T-cell (primary cell): ENCODE measurements at places on chromosomes 4 and X.

GRCh38 chr4:159266981-159267868 lies 164.3 kb downstream of the RAPGEF2 start:
- DNase-seq = no peak

GRCh38 chr4:183797445-183798300 lies 107.4 kb upstream of the STOX2 start:
- DNase-seq = no peak

GRCh38 chr4:71243091-71243833 lies 95.6 kb upstream of the SLC4A4 start:
- DNase-seq = no peak

- DNase-seq = no peak
These were observed 131.4 kb upstream of the ATP6AP2 start for GRCh38 chrX:40449396-40449795.

DNA sequence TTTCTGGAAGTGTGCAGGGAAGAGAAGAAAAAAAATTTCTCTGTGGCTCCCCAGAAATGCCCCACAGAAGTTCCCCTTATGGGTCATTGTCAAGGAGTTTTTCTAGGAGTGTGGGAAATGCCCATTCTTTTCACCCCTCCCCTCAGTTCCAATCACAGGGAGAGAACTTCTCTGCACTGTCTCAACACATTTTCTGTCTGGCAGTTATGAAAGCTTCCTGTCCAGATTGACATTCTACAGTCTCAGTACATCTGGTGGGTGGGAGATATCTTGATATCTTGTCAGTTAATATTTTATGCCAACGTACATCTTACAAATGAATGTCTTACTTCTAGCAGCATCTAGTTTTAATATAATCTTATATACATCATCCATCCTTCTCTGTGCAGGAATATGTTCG lies 566.8 kb upstream of the AADAT start:
- no peak for DNase-seq

DNA sequence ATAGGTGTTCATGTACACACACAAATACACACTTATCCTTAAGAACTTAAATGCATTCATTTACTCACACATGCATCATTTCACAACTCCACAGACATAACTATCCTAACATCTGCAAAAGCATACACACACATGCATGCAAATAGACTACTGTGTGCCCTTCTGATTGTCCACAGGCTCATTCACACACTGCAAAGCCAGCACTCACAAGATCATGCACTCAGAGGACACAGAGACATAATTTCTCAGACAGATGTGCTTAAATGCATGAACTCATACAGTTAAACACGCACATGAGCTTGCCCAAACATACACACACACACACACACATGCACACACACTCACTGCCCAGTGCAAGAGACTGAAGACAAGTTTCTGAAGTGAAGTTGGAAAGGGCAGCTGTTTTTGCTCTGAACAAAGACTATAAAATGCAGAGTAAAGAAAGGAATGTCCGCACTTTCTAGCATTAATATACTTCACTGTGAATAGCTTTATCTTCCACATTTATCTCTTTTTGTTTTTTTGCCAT lies 1018.0 kb upstream of the HS3ST1 start:
- DNase-seq = no peak

DNA sequence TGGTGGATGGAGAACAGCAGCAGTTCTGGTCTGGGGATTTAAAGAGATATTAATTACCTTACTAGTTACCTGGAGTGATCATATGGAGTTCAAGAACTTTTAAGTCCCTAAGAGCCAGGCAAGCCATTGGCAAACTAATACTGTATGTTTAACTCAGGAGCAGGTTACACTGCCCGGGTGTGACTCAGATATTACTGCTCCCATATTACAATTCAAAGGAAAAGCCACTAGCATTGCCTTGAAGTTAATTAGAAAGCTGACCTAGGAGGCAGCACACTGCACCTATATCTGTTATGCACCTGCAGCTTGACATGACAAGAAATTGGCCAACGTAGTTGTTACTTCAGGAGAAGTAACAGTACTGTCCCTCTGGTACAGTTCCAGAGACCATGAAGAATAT lies 47.2 kb downstream of the GRK4 start:
- DNase-seq = no peak

DNA sequence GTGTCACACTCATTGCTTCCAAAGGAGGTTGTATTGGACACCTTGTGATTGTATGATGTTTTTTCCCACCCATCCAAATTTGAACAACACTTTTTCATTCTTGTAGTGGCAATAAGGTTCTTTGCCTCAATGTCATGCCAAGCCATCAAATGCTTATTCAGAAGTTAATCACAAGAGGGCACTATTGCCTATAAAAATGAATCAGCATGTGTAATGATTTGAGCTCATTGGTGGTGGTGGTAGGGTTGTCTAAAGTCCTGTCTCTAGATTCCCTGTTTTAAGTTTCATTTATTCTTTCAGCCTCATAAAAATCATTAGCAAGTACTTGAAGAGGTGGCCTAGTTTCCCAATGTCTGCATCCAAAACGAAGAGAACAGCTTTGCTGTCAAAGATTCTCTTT lies 37.0 kb downstream of the IRS4 start:
- DNase-seq = no peak

GRCh38 chr4:120218981-120219380 lies 152.3 kb upstream of the MAD2L1 start:
- DNase-seq = no peak

- no peak for DNase-seq
These were observed 236.7 kb downstream of the NR3C2 start for GRCh38 chr4:148205476-148205875.

GRCh38 chrX:150202641-150203247 lies 160.4 kb upstream of the MAMLD1 start:
- DNase-seq = no peak

GRCh38 chr4:128869776-128870509 lies 60.4 kb downstream of the JADE1 start:
- no peak for DNase-seq

GRCh38 chr4:36677112-36677511 lies 395.7 kb downstream of the DTHD1 start:
- no peak for DNase-seq

GRCh38 chr4:112127803-112128202 lies 17.5 kb upstream of the FAM241A start:
- no peak for DNase-seq

GRCh38 chr4:176755613-176756012 lies 37.1 kb downstream of the VEGFC start:
- DNase-seq = no peak

DNA sequence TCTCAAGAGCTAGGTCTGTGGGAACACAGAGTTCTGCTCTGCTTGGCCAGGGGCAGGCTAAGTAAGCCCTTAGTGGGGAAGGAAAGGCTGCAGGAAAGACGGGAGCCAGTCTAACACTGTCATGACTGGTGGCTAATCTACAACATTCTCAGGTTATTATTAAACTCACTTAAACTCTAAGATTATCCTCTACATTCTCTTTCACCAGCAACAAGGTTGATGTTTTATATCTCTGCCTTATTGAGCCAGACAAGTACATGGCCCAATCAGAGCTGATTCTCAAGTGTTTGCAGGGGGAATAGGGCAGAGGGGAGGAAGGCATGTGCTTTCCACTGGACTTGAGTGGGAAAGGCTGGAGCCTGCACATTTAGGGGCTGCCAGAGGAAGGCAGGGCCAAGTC lies 50.9 kb upstream of the FAM241A start:
- DNase-seq = no peak

DNA sequence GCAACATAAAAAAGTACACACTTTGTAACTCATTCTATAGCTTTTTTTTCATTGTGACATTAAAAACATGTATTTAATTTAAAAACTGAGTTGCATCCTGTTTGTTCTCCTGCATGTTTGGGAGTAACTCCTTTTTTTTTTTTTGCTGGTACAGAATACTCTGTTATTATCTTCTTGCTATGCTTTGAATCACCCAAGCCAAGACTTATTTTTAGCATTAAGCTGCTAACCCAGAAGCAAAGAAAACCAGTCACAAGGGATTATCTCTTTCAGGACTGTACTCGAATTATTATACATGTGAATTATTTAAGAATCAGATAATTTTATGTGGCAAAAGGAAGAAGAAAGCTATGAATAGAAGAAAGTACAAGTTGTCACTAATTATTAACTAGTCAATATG lies 194.9 kb downstream of the ADAMTS3 start:
- DNase-seq = no peak

DNA sequence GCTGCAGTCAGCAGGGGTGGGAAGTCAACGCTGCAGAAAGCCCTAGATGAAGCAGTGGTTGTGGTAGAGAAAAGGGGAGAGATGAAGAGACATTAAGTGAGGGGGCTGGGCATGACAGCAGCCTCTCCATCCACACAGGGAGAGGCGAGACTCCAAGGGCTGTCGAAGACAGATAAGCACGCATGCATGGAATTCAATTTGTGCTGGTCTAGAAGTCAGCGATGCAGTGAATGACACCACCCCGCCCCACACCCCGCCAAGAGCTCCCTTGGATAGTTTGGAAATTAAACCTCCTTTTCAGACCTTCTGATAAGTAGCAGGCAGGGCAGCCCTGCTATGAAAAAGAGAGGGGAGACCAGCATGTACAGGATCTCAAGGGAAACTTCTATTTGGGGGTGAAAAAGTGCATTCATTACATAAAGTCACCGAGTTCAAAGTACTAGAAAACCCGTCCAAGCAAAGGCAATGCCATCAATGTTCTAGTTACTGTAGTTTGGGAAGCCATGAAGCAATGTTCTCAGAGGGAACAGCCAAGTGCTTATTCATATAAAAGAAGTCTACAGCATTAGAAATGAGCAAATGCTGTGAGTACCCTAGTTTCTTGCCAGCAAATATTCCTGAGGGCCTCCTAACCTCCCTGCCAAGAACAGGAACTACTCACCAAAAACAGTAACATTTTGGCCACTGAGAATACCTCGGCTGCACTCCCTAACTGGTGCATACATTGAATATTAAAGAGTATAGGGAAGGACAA lies 152.3 kb upstream of the ANXA10 start:
- no peak for DNase-seq

- DNase-seq = no peak
These were observed 6.8 kb upstream of the MSL3 start for GRCh38 chrX:11751261-11751660.

- DNase-seq = no peak
These were observed 147.2 kb upstream of the BCOR start for GRCh38 chrX:40244980-40245379.

- no peak for DNase-seq
These were observed 50.8 kb downstream of the GRIA2 start for GRCh38 chr4:157271166-157271869.

- no peak for DNase-seq
These were observed 313 bp upstream of the BLOC1S4 start for GRCh38 chr4:6715704-6716017.

GRCh38 chr4:171118091-171118490 lies 695.1 kb upstream of the GALNTL6 start:
- DNase-seq = no peak
